Left lobe of liver (tissue), 2 donors: ENCODE measurements at places on chromosomes 4 and X.

- no peak for DNase-seq
These were observed at the start of gene EVC2 for GRCh38 chr4:5708449-5709206. Gene EVC2, minus strand, starts transcription at chr4:5708559. Its CDS starts 46 bp downstream, at chr4:5708513.

DNA sequence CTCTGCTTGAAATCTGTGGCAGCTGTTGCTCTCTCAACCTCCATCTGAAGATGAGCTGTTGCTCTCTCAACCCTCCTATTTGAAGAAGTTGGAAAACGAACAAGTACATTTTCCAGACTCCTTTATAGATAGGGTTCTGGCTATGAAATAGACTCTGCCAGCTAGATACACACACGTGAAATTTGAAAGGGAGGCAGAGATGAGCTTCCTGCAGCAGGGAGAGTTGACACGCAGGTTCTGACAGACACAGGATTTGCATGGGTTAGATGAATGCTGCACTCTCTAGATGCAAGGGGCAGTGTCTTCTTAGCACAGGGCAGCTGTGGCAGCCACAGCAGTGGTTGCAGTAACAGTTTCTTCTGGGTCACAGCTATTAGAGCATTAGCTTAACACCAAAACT lies 8.0 kb upstream of the PYURF start:
- no peak for DNase-seq

GRCh38 chr4:127622921-127623796 lies 9.6 kb upstream of the INTU start:
- DNase-seq, result no peak

GRCh38 chr4:82432596-82432995 lies 2.2 kb downstream of the ENOPH1 start:
- DNase-seq, result no peak

DNA sequence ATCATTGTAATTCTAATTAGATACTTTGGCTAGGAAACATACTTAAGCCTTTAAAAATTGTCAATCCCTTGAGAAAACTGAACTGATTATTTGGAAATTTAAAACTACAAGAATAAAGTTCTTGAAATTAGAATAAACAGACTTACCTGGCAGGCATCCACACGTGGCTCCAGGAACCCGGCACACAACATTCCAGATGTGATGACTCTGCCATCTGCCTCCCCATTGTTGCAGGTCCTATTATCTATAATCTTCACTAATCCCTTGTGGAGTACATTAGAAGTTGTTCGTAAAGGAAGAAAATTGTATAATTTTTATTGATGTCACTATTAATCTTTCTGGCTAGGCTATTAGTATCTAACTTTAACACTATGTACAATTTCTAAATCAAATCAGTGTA lies 16.2 kb upstream of the GNRHR start:
- no peak for DNase-seq

GRCh38 chr4:10061650-10062415 lies 40.5 kb upstream of the SLC2A9 start:
- no peak for DNase-seq

DNA sequence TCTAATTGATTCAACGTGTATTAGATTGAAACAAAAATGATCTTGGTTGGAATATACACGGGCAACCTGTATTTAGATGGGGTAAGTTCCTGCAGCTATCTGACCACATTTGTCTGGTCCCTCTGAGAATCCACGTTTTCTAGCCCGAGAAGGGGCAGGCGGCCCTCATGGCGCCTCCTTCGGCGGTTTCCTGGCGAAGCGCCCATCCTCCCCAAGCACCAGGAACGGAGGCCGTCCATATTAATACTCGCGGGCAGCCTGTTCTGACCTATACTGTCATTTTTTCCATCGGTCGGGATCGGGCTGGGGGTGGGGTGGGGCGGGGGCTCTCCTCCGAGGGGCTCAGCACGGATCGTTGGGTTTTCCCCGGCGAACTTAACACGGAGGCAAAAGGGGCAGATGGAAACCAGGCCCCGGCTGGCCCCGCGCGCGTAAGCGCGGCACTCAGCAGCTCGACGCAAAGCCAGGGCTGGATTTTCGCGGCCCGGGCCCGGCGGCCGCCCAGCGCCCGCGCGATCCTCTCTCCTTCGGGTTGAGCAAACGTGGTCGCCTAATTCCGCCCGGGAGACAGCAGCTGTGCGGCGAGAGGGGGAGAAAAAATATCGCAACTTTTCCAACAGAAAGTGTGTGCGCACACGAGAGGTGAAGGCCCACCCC lies 77.2 kb upstream of the BCOR start:
- DNase-seq, result peak; percentile 53

DNA sequence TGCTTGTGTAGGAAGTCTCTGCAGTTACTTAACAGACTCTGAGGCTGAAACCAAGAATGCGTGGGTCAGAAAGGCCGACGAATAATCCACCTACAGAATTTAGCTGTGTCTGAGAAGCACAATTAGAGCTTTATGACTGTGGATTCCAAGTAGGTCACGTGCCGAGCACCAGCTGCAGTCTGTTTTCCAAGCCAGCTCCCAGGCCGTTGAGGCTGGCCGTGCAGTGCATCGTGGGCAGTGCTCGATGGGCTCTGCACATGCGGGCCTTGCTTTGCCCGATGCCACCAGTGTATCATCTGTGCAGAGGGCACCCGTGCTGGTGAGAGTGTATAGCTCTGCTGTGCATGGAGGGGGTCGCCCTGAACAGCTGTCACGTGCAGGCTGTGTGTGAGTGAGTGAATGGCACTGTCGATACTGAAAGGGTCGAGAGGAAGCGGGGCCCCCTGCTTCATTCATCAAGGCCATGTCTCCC lies 67.5 kb upstream of the CLDN34 start:
- no peak for DNase-seq

DNA sequence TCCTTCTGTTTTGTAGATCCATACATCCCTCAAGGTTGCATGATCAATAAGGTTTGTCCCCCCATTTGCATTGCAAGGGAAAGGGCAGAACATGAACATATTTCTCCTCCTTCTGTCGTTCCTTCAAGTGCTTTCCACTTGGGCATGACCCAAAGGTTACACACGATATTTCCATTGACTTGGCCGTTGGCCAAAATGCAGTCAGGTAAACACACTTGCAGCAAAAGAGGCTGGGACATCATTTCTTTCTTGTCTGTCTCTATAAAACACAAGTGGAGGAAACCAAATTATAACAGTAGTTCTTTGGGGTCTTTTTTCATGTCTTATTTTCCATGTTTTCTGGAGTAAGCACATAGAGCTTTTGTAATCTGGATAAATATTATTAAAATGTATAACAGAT lies 156.1 kb downstream of the FRAS1 start:
- DNase-seq, result no peak

GRCh38 chr4:5707366-5707765 lies 993 bp downstream of the EVC2 start:
- DNase-seq, result no peak

DNA sequence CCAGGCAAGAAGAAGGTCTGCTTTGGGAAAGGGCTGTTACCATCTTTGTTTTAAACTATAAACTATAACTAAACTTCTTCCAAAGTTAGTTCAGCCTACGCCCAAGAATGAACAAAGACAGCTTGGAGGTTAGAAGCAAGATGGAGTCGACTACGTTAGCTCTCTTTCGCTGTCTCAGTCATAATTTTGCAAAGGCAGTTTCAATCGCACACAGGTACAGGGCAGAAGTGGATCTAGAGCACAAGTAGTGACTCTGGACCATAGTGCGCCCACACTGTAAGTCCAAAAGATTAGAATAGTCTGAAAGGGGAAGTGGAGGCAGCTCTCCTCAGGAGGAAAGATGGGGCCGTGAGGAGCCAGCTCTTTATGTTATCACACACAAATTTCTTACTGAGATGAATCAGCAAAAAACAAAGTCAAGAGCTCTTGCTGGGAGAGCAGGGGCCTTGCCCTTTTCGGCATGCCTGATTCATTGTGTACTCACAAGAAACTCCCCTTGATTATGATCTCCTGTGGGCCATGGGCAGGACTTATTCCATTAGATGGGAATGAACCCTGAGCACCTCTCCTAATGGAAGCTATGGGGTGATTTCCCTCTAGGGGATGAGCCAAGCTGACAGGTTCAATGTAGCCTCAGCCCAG lies 58.6 kb downstream of the FUNDC1 start:
- no peak for DNase-seq

GRCh38 chr4:85842540-85842939 lies 367.6 kb downstream of the ARHGAP24 start:
- no peak for DNase-seq

GRCh38 chrX:150240643-150240970 lies 122.5 kb upstream of the MAMLD1 start:
- DNase-seq, result no peak

DNA sequence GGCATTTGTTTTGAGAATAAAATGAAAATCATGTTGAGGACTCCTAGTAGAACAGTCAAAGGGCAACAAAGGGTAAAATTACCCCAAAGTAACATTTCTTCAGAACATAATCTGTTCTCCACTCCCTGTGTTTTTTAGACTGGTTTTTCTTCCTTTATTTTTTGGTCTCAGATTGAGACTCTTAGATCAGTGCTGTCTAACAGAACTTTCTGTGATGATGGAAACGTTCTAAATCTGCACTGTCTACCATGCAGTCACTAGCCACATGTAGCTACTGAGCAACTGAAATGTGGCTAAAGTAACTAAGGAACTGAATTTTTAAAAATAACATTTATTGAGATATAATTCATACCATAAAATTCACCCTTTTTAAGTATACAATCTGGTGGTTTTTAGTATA lies 19.8 kb downstream of the CASK start:
- no peak for DNase-seq

GRCh38 chrX:12975991-12976558 lies 1.2 kb downstream of the TMSB4X start:
- DNase-seq, result no peak

DNA sequence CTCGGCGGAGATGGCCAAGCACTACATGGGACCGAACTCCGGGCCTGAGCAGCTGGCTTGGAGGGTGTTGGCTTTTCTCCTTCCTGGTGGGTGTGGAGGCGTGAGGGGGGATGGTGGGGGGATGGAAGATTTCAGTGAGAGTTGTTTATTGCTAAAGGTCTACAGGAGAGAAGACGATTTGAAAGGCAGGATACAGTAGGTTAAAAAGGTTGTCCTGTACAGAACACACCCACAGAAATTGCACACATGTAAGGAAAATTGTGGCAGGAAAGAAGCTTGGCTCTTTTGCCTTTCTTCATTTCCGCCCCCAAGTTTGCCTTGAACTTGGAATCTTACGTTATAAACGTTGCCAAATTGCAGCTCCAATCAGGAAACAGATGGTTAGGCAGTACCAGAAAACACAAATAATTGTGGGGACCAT lies 74.1 kb upstream of the STOX2 start:
- DNase-seq, result no peak

DNA sequence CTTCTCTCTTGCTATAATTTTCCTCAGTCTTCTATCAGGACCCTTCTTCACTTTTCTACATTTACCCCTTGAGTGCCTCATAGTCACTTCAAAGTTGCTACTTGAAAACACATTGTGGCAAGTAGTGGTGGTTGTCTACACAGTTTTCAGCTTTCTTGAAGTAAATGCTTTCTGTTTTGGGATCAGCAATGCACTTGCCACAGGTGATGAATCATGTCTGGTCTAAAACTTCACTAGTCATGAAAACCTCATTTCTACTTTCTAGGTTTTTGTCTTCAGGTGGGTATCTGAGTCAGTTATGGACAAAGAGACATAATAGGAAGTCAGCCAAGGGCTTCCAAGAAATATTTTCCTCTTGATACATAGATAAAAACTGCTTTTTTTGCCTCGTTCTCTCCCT lies 359.2 kb downstream of the CCSER1 start:
- no peak for DNase-seq

GRCh38 chr4:29632199-29632598 lies 1088.0 kb upstream of the PCDH7 start:
- no peak for DNase-seq

DNA sequence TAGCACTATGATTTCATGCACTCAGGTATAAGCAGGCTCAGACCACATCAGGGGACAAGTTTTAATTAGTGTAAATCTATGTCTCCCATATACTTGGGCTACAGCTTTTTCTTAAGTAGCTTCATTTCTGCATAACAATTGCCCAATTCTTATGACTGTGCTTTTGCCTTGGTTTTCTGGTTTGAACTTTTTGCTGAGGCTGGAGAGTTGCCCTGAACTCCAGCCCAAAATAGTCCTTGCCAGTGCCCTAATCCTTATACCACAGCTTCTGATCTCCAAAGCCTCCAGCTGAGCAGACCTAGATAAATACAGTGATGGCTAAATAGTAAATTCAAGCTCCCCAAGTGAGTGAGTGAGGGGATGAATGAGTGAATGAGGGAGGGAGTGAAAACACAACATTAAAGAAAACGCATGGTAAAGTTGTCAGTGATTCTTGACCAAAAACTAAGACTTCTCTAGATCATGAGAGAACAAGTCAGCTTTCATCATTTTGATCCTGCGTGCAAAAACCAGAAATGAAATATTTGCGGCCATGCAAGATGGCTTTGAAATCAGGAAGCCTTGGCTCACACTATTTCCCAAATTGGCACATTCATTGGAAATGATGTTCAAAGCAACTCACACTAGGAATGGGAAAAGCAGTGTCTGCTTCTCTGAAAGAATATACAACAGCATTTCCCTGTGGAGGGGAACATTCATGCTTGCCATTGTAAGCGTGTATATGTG lies 437.1 kb upstream of the CTSO start:
- no peak for DNase-seq

GRCh38 chr4:30716681-30717207 lies 3.4 kb upstream of the PCDH7 start:
- DNase-seq, result no peak

DNA sequence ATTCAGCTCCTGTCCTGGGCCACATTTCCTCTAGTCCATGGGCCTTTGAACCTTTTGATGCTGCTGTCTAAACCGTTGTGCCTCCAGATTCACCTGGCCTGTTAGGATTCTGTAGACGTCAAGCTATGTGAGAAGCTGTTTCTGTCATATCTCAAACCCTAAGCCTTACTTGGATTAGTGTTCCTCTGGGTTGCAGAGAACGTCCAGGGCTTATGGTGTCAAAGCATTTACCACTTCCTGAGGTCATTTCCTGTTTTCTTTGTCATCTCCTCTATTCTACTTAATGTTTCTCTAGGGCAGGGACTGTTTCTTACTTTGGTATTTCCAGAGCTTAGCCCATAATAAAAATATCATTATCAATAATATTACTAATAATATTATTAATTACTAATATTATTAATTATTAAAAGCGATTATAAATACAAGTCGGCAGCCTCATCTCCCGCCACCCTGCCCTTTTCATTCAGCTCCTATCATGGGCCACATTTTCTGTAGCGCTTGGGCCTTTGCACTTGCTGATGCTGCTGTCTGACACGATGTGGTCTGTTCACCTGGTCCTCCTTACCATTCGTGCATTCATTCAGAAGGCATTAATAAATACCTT lies 19.1 kb downstream of the PRIMPOL start:
- no peak for DNase-seq
